ENCODE measurements at places on chromosomes 1 and 21. TPM values are rescaled to one million over a fixed set of nuclear protein-coding genes. Genes with fewer than 3 reads are reported as not detected.

DNA sequence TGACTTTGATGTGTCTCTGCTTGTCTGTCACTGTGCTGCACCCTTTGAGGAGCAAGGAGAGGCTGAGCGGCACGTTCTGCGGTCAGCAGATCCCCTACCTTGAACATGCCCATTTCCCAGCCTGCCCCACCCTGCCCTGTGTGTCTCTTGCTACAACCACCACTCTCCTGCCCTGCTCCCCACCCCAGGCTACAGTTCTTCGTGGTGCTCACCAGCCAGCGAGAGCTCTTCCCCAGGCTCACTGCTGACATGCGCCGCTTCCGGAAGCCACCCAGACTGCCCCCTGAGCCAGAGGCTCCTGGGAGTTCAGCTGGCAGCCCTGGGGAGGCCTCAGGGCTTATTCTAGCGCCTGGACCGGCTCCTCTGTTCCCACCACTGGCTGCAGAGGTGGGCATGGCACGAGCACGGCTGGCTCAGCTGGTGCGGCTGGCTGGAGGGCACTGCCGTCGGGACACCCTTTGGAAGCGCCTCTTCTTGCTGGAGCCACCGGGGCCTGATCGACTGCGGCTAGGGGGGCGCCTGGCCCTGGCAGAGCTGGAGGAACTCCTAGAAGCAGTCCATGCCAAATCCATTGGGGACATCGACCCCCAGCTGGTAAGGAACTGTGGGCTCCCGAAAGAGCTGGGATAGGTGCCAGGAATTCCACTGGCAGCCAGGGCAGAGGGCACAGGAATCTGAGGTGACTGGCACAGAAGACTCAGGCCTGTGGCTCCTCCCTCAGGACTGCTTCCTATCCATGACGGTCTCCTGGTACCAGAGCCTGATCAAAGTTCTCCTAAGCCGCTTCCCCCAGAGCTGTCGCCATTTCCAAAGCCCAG lies 5.6 kb downstream of the HYI start:
- no peak overlapping the region for H3K27ac ChIP-seq
- no peaks in the 10 kb centered on the region for H3K27me3 ChIP-seq
- H3K4me3 ChIP-seq, result no peak overlapping the region
- no peaks in the 10 kb centered on the region for H3K4me1 ChIP-seq

DNA sequence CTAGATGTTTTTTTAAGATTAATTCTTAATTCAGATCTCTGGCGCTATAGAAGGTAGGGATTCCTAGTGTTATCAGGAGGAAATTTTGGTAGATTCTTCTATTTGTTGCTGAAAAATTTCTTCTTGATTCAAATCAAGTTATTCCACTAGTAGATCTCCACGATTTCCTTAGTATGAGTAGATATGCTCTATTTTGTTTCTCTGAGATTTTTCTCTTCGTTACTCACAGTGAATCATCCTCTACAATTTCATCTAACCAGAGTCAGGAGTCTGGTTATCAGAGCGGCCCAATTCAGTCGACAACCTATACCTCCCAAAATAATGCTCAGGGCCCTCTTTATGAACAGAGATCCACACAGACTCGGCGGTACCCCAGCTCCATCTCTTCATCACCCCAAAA lies 18.8 kb upstream of the HAX1 start:
- H3K4me1 ChIP-seq, result no peaks in the 10 kb centered on the region
- H3K36me3 ChIP-seq, result peaks cover 85% of the 10 kb centered on the region
- no peak for DNase-seq
- H3K4me3 ChIP-seq, result no peak overlapping the region

DNA sequence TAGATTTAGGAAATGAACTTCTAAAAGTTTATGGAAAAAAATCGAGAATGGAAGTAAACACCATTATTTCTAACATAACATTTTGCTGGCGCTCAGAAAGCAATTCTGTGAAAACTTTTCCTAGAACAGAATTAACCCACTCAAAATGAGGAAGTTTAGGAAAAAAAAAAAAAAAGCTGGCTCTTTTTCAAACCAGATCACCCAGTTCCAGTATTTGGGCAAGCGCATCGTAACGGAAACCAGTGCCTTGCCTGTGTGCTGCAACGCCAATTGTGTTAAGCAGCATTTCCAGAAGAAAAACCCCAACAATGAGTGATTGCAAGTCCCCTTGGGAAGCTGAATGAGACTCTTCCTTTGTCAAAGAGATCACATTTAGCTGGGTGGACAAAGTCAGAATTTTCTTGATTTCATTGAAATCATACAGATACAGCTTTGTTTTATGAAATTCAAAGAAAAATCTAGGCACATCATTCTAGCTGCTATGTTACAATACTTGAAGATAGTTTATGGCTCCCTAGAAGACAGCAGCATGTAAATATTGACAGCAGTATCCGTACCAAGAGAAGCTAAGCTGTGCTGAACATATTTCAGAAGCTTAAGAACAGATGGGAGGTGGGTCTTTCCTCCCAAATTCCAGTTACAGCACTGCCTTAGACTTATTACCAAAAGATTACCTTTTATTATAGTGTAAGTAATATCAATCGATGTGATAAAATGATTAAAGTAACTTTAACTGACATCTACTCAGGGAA lies 113.4 kb downstream of the ERG start:
- DNase-seq, result no peak
- no peak overlapping the region for H3K4me3 ChIP-seq
- H3K27me3 ChIP-seq, result no peaks in the 10 kb centered on the region
- H3K4me1 ChIP-seq, result no peaks in the 10 kb centered on the region

- H3K27me3 ChIP-seq, result no peaks in the 10 kb centered on the region
- H3K36me3 ChIP-seq, result no peaks in the 10 kb centered on the region
- no peaks in the 10 kb centered on the region for H3K4me1 ChIP-seq
- H3K27ac ChIP-seq, result no peak overlapping the region
- DNase-seq, result no peak
- H3K4me3 ChIP-seq, result no peak overlapping the region
These were observed 9.2 kb upstream of the ZNF644 start for GRCh38 chr1:91031081-91031480.

GRCh38 chr1:201222125-201222524 lies 31.5 kb downstream of the IGFN1 start:
- peaks cover 45% of the 10 kb centered on the region for H3K27me3 ChIP-seq
- H3K27ac ChIP-seq, result no peak overlapping the region
- no peaks in the 10 kb centered on the region for H3K36me3 ChIP-seq

DNA sequence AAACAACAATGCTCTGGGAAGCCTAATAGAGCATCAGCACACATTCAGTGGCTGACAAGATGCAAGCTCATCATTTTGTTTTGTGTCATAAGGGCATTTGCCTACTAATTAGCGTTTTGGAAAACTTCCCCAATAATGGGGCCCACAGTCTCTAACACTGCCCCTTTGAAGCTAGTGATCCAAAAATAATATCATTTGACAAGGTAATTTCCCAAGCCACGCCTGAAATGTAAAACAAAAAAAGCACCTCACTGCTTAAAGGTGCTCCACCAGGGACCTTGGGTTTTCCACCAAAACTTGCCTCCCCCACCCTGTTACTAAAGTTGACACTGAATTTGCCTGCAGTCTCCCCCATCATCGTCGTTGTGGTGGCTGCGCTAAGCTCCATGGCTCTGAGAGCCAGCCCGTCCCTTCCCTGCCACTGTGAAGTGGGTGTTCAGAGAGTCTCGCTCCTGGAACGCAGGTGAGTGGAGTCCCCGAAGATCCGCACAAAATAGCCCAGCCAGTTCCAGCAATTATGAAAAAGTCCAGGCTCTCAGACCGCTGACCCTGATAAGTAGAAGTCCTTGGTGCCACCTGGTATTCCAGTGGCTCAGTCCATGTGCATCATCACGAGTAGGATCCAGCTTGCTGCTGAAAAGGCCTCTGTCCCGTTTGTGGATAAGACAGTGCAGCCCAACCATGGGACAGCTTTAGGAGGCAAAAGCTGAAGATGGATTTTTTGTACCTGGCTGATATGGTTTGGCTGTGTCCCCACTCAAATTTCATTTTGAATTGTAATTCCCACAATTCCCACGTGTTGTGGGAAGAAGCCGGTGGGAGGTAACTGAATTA lies 52.2 kb downstream of the RAB3GAP2 start:
- no peaks in the 10 kb centered on the region for H3K4me1 ChIP-seq
- H3K36me3 ChIP-seq, result peaks cover 8% of the 10 kb centered on the region
- no peak overlapping the region for H3K27ac ChIP-seq
- no peak overlapping the region for H3K4me3 ChIP-seq
- H3K27me3 ChIP-seq, result no peaks in the 10 kb centered on the region

DNA sequence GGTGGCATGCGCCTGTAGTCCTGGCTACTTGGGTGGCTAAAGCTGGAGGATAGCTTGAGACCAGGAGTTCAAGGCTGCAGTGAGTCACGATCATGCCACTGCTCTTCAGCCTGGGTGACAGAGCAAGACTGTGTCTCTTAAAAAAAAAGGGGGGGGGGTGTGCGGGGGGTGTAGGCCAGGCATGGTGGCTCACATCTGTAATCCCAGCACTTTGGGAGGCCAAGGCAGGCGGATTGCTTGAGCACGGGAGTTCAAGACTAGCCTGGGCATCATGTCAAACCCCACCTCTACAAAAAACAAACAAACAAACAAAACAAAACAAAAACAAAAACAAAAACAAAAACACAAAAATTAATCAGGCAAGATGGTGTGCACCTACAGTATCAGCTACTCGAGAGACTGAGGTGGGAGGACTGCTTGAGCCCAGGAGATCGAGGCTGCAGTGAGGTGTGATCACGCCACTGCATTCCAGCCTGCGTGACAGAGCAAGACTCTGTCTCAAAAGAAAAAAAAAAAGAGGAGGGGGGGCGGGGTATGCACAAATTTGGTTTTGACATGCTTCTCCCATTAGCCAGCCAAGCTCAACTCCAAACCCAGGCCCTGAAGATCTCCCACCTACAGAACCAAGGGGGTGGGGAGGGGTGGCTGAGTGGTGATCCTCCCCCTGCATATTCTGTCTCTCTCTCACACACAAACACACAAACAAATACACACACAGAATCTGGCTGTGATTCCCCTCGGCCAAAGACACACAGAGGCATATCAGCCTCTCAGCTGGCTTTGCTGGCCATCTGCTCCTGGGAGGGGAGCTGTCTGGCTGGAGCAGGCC lies 3.1 kb downstream of the PTAFR start:
- H3K4me3 ChIP-seq, result no peak overlapping the region
- H3K4me1 ChIP-seq, result no peaks in the 10 kb centered on the region
- no peaks in the 10 kb centered on the region for H3K36me3 ChIP-seq
- no peak overlapping the region for H3K27ac ChIP-seq
- H3K27me3 ChIP-seq, result 0 out of 2 replicates have a peak, but pooled peaks cover 6% of the 10 kb centered on the region

DNA sequence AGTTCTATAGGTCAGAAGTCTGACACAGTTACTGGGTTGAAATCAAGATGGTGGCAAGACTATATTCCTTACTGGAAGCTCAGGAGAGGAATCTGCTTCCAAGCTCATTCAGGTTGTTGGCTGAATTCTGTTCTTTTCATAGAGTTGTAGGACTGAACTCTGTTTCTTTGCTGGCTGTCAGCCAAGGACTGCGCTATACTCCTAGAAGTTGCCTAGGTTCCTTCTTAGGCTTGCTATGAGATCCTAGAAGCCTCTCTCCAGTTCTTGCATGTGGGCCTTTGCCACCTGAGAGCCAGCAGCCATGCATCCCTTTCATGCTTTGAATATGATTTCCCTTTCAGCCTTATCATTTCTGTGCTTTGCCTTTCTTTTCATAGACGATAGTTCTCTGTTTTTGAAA lies 176.4 kb downstream of the RPS6KC1 start:
- no peak for DNase-seq
- 0 out of 2 replicates have a peak, but pooled peaks cover under 1% of the 10 kb centered on the region for H3K36me3 ChIP-seq
- H3K27me3 ChIP-seq, result no peaks in the 10 kb centered on the region
- H3K4me3 ChIP-seq, result no peak overlapping the region
- H3K4me1 ChIP-seq, result peaks cover 16% of the 10 kb centered on the region

DNA sequence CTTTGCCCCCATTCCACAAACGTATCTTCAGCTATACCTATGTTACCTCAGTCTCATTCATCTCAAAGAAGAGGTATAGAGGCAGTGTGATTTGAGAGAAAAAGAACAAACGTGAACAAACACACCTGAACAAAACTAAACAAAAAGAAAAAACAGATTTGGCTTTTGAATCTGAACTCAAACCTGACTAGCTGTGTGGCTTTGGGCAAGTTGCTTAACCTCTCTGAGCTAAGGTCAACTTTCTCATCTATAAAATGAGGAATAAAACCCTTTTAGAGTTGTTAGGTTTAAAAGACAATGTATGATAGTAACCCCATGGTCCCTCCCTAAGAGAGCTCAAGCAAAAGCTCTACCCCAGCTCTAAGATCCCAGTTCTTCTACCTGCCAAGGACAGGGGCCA lies 73.5 kb downstream of the ZNF648 start:
- no peak for DNase-seq
- H3K36me3 ChIP-seq, result no peaks in the 10 kb centered on the region
- H3K4me1 ChIP-seq, result no peaks in the 10 kb centered on the region
- H3K27ac ChIP-seq, result no peak overlapping the region

- peaks cover 34% of the 10 kb centered on the region for H3K4me1 ChIP-seq
- no peaks in the 10 kb centered on the region for H3K36me3 ChIP-seq
- peak; percentile 87 for DNase-seq
- peak overlapping the region; percentile 64 for H3K27ac ChIP-seq
- H3K4me3 ChIP-seq, result peak overlapping the region; percentile 93
These were observed 2.8 kb upstream of the ATF3 start for GRCh38 chr1:212605441-212606394.

GRCh38 chr1:45928486-45929205 lies 125.2 kb downstream of the MAST2 start:
- peaks cover 31% of the 10 kb centered on the region for H3K4me1 ChIP-seq
- H3K27ac ChIP-seq, result peak overlapping the region; percentile 52
- H3K4me3 ChIP-seq, result no peak overlapping the region
- H3K27me3 ChIP-seq, result no peaks in the 10 kb centered on the region

DNA sequence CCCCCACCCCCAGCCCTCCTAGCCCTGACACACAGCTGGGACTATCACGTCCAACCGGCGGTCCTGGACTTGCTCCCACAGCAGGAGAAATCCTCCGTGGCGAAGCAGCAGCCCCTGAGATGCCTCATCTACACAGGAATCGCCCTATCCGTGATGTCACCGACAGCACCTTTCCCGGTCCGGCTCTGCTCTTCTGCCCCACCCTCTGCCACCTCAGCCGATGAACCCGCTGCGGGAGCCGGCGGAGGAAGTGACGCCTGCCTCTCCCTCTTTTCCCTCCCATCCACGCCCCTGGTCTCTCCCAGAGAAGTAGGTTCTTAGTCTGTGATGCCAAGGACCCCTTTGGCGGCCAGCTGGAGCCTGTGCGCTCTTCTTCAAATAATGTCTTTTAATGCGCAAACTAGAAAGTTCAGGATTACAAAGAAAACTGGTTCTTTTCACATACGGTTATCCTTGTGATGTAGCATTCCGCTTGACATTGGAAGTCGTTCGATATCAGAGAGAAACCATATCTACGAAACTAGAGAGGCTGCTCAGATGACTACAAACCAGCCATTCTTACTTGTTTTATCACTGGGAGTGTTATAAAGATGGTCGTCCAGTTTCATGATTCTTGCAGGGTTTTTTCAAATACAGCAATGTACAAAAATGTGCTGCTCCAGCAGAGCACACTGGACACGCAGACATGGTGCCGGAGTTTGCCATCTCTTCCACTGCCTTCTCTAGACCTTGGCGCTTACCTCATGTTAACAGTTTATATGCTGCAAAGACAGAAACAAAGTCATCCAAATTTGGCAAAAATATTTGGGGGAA lies 120.3 kb downstream of the PPIAL4G start:
- no peaks in the 10 kb centered on the region for H3K4me1 ChIP-seq
- DNase-seq, result no peak
- no peaks in the 10 kb centered on the region for H3K27me3 ChIP-seq
- no peaks in the 10 kb centered on the region for H3K36me3 ChIP-seq
- no peak overlapping the region for H3K4me3 ChIP-seq

GRCh38 chr1:186440584-186440983 lies 20.3 kb downstream of the PDC start:
- H3K27me3 ChIP-seq, result no peaks in the 10 kb centered on the region
- no peaks in the 10 kb centered on the region for H3K36me3 ChIP-seq
- no peak overlapping the region for H3K27ac ChIP-seq
- no peaks in the 10 kb centered on the region for H3K4me1 ChIP-seq
- DNase-seq, result no peak

The SELE gene
- total RNA-seq, result not detected

The MYCBP gene
- total RNA-seq, result 41.2 TPM

The OR6N1 gene
- not detected for total RNA-seq

The PTCH2 gene
- 1.8 TPM for total RNA-seq

The GREM2 gene
- 0.03 TPM for total RNA-seq

The LCE1B gene
- not detected for total RNA-seq

The STYXL2 gene
- 7.1 TPM for total RNA-seq
